Stimulated activated CD8-positive, alpha-beta memory T cell treated with anti-CD3 and anti-CD28 coated beads, Interleukin-7, amount 100 ng/mL, for 48 hours (primary cell): ENCODE measurements at places on chromosomes 2 and 18.
A peak's percentile ranks its signal among the peaks of the same experiment; 100 is the strongest.

- no peak for DNase-seq
Observed at GRCh38 chr18:46424898-46425297, 232.1 kb downstream of the LOXHD1 start.

DNA sequence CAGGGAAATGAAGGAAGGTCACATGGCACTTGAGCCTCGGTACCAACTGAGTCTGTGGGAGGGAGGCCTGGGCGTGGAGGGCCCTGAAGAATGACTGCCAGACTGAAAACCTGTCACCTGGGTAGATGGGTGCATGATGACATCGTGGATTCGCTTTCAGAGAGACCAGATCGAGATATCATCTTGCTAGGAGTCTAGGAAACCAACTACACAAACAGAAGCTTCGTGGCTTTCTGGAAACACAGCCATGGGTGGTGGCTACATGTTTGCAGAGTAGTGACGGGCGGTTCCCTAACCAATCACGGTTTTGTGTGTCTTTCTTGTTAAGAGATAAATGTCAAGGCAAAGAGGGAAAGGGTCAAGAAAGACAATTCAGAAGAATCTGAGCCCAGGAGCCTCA, 155.0 kb downstream of the EIPR1 start:
- DNase-seq: peak; percentile 73

DNA sequence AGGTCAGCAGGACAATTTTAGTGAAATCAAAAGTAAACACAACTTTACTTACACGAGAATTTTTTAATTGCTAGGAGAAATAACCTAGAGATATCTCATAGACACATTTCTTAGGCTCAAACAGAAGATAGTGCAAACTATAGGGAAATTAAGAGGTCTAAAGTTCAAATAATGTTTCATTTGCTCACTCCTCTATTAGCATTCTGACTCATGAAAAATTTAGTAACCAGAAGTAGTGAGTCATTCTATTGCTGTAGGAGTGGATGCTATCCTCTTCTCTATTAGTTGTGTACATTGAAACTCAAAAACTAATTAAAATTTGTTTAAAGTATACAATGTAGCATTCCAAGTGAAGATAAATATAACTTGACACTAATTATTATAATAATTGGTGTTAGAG, 908.3 kb upstream of the TMEFF2 start:
- DNase-seq: no peak

- DNase-seq: no peak
Observed at GRCh38 chr2:183185534-183185933, 61.3 kb downstream of the NUP35 start.

- no peak for DNase-seq
Observed at GRCh38 chr2:101827246-101827645, 129.7 kb downstream of the MAP4K4 start.

DNA sequence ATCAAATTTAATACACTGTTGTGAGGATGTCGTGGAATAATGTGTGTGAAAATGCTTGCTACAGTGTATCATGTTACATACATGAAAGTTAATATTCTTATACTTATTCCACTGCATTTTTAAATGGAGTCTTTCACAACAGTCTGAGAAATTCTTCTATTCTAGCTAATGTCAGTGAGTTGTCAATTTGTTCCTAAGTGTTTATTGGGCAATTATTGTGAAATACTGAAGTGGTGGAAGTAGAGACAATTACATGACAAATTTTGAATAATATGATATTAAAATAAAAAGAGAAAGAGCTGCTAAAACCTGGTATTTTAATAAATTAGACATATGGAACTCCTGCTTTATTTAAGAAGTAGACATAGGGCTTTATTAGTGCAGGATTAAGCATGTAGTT, 176.1 kb downstream of the PTPRM start:
- DNase-seq: no peak

- no peak for DNase-seq
Observed at GRCh38 chr18:36323421-36323820, 25.9 kb downstream of the FHOD3 start.

DNA sequence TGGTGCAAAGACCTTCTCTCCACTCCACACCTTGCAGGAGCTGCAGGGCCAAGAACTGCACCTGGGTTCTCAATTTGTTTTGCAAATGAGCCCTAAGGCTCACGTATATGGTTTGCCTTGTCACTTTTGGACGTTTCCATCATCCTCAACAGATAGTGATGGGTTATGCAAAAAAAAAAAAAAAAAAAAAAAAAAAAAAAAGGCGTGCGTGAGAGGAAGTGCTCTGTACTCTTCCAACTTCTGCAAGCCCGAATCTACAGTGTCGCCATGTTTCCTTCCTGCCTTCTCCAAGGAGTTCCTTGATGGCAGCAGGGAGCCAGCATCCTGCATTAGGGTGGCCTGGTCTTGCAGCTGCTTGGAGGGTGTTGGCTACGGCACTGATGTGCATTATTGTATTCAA, 4.0 kb upstream of the INHBB start:
- DNase-seq: no peak

- DNase-seq: no peak
Observed at GRCh38 chr18:49013961-49014604, 63.3 kb upstream of the SMAD7 start.

DNA sequence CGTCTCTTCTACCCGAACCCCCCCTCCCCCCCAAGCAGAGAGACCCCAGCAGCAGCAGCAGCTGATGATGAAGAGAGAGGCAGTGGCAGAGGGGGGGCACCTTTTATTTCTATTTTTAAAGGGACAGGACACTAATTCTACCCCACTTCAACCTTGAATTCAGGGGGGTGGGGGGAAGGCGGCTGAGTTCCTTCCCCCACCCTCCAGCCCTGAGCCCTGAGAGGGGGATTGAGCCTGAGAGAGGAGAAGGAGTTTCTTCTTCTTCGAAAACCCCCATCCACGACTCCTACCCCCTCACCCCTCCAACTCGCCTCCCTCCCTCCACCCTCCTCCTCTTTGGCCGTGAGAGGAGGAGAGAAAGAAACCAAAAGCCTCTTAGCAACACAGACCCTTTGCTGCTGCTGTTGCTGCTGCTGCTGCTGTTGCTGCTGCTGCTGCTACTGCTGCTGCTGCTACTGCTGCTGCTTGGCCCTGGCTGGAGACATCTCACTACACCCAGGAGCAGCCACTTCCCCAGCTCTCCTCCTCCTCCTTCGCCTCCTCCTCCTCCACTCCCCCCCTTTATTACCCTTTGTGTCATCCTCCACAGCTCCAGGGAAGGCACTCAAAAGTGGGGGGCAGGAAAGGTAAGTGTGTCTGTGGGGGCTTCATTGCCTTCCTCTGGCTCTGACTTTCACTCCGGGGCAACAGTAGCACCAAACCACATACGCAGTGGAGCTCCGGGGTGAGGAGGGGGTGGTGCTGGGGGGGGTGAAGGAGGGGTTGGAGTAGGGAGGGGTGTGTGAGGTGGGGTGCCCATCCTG, at the start of gene MBD5:
MBD5 (plus strand) TSS at position 33 of the 803 bp plus-strand sequence.
- DNase-seq: no peak

GRCh38 chr2:127479219-127479825, 47.0 kb downstream of the IWS1 start:
- DNase-seq: no peak

DNA sequence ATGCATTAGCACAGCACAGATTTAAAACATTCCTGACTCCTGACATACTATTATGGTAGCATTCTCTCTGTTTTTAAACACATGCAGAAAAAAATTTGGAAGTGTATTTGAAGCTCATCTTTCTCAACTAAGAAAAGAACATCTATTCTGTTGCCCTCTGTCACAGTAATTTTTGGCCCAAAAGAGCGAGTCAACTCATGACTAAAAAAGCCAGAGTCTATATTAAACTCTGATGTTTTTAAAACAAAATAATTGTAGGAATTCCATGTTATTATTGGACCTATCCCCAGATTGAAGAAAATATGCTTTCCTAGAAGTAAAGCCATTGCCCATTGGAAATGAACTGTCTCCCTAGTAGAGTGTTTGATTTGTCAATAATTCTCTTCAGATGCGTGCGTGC, 96.7 kb downstream of the CRIM1 start:
- DNase-seq: no peak

GRCh38 chr2:197204519-197205250, 105.9 kb downstream of the ANKRD44 start:
- DNase-seq: no peak

DNA sequence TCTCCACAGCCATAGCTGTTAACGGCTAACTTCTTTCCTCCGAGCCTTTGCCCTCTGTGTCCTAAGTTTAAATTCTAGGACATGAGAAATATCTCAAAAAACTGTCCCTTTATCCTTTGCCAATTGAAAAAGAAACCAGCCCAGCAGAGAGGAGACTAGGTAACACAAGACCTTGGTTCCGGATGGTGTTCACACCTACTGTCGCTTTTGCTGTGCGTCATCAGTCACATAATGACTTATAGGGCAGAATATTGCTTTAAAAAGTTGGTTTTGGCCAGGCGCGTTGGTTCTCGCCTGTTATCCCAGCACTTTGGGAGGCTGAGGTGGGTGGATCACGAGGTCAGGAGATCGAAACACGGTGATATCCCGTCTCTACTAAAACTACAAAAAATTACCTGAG, 66.2 kb downstream of the SP3 start:
- DNase-seq: no peak

GRCh38 chr18:10289951-10290637, 164.3 kb upstream of the APCDD1 start:
- no peak for DNase-seq

GRCh38 chr18:74715865-74716712, 118.4 kb downstream of the ZNF407 start:
- DNase-seq: no peak

DNA sequence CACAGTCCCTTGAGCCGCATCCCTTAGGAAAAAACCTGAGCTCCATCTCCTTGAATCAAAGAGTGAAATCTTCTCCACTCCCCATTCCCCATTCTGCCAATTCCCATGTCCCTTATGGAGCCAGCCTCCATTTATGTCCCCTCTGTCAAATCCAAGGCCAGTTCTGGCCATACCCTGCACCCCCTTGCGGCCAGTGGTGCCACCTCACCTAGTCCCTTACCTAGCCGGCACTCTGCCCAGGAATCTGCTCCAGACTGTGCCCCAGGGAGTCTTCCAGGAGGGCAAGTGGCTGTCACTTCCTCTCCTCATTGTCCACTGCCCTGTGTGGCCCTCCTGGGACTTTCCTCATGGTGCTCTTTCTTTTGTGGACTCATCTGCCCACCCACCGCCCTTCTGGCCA, 195.4 kb upstream of the RMP24 start:
- no peak for DNase-seq

- DNase-seq: no peak
Observed at GRCh38 chr2:241519669-241520068, 11.3 kb upstream of the STK25 start.

- no peak for DNase-seq
Observed at GRCh38 chr2:27798948-27799645, 27.6 kb downstream of the MRPL33 start.

- no peak for DNase-seq
Observed at GRCh38 chr2:167181134-167181533, 292.9 kb downstream of the XIRP2 start.
